Upper lobe of left lung (tissue), 6 donors: ENCODE measurements at places on chromosomes 1 and 21.

DNA sequence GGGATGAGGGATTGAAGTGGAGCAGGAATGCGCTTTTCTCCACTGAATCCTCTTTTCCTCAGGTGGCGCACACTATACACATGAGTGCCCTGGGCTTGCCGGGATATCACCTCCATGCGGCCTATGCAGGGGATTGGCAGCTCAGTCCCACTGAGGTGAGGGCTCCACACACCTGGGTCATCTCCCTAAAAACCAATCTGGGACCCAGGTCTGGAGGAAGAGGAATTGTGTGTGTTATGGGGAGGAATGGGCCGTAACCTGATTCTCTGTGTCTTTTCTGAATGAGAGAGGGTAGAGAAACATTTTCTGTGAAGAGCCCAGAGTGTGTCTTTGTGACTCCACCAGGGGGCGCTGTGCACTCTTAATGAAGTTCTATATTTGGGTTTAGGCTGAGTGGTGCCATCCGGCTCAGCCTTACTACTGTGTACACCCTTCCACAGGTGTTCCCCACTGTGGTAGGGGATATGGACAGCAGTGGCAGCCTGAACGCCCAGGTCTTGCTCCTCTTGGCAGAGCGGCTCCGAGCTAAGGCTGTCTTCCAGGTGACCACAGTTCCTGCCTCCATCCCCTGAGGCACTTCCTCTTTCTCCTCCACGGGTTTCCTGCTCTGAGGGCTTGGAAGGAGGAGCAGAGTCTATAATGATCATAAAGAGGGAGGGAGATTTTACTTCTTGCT is 1.5 kb downstream of the TOMM40L start:
- peak; percentile 81 for DNase-seq

DNA sequence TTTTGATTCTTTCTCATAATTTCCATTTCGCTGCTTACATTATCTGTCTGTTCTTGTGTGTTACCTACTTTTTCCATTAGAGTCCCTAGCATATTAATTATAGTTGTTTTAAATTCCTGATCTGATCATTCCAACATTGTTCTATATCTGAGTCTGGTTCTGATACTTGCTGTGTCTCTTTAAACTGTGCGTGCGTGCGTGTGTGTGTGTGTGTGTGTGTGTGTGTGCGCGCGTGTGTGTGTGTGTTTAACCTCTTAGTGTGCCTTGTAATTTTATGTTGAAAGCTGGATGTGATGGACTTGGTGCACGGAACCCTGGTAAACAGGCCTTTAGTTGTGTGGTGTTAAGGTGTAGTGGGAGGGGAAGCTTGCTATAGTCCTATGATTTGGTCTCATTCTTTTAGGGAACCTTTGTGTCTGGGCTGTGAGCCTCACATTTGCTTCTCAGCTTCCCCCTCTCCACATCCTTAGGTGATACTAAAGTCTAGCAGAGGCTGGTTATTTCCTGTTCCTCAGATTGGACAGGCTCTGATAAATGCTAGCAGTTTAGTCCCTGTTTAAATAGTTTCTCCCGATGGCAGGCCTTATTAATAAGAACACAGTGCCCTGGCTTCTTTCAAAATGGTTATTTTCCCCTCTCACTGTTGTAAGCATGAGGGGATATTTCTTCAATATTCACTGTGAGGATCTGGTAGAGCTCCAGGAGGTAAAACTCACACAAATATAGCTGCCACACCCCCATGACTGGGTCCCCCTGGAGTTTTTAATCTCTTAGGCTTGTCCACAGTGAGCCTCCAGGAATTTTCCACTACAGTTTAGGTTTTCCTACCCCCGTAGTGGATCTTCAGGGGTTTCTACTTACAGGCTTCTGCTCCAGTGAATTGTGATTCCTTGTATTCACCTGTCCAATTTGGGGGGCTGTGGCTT is 118.3 kb downstream of the GALNT2 start:
- no peak for DNase-seq

DNA sequence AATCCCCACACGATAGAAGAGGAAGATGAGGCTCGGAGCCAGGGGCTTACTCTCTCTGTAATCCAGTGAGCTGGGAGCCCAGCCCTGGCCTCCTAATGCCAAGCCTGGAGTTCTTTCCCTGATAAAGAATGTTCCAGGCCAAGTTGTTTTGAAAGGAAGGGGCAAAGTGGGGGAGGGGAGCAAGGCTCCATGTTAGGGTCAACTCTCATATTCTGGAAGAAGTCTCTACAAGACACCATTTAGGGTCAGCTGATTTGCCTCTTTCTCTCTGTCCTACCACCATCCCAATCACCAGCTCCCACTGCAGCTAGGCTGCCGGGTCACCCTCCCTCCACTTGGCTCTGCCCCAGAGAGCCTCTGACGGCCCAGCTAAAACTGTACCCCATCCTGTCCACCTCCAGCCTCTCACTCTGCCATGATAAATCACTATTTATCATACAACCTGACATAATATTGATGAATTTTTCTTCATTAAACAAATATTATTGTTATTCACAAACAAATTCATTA is 95.0 kb downstream of the GLIS1 start:
- DNase-seq, result no peak

GRCh38 chr1:101408212-101409042 is 171.6 kb downstream of the S1PR1 start:
- DNase-seq, result no peak

GRCh38 chr1:14924455-14925331 is 228.9 kb upstream of the TMEM51 start:
- DNase-seq, result peak; percentile 93

DNA sequence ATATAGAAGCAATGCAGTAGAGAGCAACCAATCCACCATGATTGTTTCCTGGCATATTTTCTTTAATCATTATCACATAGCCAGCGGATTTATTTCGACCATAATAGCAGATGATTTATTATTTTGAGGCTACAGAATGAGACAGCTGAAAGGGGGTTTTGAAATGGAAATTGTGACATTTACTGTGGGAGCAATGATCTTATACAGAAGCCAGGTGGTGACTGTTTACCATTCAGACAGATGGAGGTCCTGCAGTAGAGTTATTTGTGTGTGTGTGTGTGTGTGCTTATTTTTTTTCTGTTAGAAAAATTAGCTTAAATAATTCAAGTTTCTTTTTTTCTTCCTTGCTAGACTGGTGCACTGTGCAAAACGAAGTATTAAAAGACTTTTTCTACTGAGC is 1784.5 kb downstream of the MRPL39 start:
- no peak for DNase-seq

GRCh38 chr1:47449822-47450552 is 12.1 kb downstream of the FOXD2 start:
- DNase-seq, result peak; percentile 93

DNA sequence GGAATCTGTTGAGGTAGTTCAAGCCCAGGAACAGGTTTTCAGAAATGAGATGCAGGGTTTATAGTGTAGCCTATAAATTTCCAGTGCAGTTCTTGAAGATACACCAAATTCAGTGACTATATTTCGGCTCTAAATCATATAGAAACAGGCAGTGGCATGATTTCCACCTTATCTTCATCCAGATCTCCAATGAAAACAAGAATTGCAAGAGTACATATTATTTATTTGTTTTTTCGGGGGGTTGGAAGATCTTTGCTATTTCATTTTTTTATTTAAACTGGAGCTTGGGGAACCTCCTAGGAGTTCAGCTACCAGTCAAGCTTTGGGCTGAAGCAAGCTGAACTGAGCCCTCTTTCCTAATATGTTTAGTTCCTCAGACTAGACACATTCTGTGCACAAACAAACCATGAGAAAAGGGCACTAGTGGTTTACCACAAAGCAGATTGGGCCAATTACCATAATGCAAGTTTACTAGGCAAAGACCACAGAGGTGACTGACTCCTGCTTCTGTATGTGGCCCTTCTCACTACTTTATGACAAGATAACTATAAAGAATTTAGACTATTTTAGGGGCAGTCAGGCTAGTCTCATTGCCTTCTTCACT is 68.5 kb downstream of the RGS2 start:
- peak; percentile 35 for DNase-seq

GRCh38 chr1:56910441-56910985 is 55.3 kb downstream of the C8B start:
- peak; percentile 40 for DNase-seq

- no peak for DNase-seq
Measured at GRCh38 chr1:153040950-153041631, at the start of gene SPRR2D. SPRR2D (minus strand) TSS chr1:153041120; CDS start chr1:153040346, 774 bp downstream.

GRCh38 chr1:216892581-216893160 is 169.4 kb upstream of the ESRRG start:
- DNase-seq, result no peak

GRCh38 chr1:53145051-53145600 is 2.7 kb upstream of the SLC1A7 start:
- no peak for DNase-seq

DNA sequence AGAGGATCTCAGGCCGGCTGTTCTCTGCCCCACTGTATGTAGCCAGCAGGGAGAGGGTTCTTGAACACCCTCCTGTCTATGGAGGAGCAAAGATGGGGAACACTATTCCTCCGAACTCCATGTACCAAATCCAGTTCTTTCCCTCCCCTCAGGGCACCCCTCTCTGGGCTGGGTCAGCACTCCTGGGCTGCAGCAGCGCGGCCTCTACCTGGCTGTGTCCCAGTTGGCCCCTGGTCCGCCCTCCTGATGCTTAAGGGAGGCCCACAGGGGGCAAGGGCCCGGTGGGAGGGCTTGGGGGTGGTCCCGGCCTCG is 471 bp upstream of the ADPRS start:
- DNase-seq, result no peak

DNA sequence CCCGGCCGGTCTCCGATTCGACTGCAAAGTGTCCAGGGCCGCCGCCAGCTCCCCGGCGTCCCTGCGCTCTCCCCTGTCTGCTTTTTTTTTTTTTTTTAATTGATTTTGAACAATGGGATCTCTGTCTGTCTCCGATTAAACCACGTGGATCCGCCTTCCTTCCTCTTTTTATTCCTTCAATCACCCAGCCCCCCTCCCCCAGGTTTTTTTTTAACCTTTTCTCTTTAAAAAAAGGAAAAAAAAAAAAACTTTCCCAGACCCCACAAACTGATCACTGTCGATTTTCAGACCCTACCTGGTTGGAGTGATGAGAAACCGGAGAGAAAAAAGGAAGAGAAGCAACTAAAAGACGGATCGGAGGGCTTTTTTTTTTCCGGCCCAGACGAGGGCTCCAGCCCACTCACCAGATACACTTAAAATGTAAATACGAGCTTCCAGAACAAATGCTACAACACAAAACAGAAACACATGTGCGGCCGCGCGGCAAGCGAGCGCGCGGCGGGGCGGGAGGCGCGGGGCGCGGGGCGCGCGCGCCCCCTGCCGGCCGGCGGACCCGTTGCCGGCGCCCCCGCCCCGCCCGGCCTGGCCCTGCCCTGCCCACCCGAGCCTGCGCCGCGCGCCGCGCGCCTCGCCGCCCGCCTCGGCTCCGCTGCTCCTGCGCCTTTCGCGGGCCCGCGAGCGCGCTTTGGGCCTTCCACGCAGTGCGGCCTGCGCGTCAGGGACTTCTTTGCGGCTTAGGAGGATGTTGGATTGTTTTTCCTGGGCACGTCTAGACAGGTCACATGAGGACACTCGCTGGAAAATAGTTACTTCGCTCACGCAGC is at the start of gene RCC2:
Gene RCC2, minus strand, starts transcription at position 428 of the 824 bp plus-strand sequence. CDS start 1,163 bp downstream, outside the sequence.
- DNase-seq, result peak; percentile 64

GRCh38 chr1:157781048-157781447 is 4.1 kb upstream of the FCRL2 start:
- DNase-seq, result no peak

DNA sequence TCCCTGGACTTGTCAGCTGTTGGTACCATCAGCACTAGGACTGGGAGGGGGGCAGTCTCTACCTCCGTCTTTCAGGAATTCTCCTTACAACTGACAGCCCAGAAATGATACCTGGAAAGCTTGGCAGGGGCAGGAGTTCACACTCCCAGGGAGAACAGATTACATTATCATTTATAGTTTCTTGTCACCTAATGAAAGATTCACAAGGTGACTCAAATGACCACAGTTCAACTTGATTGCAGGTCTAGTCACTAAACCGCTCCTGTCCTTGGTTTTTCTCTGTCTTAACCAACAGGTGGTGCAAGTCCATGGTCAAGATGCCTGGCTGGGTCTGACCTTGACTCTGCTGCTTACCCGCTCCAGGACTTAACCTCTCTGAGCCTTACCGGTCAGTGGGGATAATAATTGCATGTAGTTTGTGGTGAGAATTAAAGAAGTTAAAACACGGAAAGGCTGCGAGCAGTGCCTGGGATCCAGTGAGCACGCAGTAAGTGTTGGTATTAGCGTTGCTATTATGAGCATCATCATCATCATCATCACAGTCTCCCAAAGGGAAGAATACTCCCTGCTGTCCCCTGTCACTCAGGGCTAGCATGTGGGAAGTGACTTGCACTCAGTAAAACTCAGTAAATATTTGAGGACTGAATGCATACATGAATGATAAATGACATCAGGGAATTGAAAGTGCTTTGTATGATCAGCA is 125.3 kb upstream of the CD34 start:
- no peak for DNase-seq

GRCh38 chr1:55314740-55315139 is 99.6 kb upstream of the USP24 start:
- no peak for DNase-seq

GRCh38 chr21:32757804-32758203 is 13.8 kb downstream of the PAXBP1 start:
- DNase-seq, result no peak

DNA sequence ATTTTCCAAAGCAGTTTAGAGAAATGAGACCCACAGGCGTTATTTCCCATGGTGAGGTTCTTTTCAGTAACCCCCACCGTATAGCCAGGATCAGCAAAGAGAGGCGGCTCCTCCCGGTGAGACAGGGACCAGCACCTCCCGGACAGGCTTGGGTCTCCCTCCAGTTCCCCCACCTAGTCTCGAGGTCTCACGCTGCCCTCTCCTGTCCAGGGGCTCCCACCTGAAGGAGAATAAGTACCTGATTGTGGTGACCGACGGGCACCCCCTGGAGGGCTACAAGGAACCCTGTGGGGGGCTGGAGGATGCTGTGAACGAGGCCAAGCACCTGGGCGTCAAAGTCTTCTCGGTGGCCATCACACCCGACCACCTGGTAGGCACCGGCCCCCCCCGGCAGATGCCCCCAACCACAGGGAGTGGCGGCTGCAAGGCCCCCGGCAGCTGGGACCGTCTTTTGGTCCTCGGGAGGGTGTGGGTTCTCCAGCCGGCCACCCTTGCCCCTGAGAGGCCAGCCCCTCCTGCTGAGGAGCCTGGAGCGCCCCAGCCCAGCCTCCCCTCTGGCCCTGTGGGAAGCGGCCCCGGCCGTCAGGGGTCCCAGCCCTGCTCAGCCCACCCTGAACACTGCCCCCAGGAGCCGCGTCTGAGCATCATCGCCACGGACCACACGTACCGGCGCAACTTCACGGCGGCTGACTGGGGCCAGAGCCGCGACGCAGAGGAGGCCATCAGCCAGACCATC is 4.9 kb downstream of the COL6A1 start:
- DNase-seq, result no peak

- no peak for DNase-seq
Measured at GRCh38 chr1:177448036-177448615, 277.4 kb downstream of the BRINP2 start.

GRCh38 chr21:26162081-26162480 is 8.5 kb downstream of the APP start:
- no peak for DNase-seq
